Endodermal cell (in vitro differentiated cells): ENCODE measurements at places on chromosomes 11 and 22. TPM values are rescaled to one million over a fixed set of nuclear protein-coding genes. Genes with fewer than 3 reads are reported as not detected.
A peak's percentile ranks its signal among the peaks of the same experiment; 100 is the strongest.

Gene FREY1
- 1.1 TPM in 2 of 3 replicates, not detected in the other for total RNA-seq

Gene OSM
- total RNA-seq, result not detected in 2 replicates

Gene CTTN
- 232 to 306 TPM (median 283 TPM) in 3 replicates for total RNA-seq

- no peaks in the 10 kb centered on the region for H3K27me3 ChIP-seq
- H3K4me1 ChIP-seq, result no peaks in the 10 kb centered on the region
- H3K27ac ChIP-seq, result no peak overlapping the region
- H3K36me3 ChIP-seq, result peaks cover 3% of the 10 kb centered on the region
These were observed 198.4 kb downstream of the SBF2 start for GRCh38 chr11:10095412-10096208.

DNA sequence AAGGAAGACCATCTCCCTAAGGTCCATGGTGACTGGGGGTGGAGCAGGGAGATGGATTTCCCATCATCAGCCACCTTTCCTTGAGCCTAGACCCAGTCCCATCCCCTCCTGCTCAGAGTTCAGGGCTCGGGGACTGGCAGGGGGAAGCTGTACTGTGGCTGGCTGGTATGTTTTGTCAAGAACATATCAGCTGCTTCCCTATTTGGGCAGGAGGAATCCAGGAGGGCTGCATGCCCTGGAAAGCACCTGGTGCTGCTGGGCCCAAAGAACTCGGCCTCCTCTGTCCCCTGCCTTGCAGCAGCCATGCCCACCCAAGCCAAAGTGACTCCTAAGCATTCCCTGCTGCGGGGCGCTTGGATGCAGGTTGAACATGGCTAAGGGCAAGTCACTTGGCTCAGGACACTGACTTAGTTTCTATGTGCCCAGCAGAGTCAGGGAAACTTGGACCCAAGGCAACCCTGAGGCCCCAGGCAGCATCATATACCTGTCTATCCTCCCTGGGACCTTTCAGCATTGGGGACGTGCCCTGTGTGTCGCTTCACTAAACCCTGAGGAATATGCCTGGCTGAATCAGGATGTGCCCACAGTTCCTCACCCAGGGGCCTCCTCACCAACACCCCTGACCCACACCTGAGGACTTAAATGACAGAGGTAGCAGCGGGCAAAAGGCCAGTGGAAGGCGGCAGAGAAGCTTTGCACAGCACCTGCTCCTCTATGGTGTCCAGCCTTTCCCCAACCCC is 43.1 kb downstream of the BUD13 start:
- no peak overlapping the region for H3K4me3 ChIP-seq
- H3K27ac ChIP-seq, result no peak overlapping the region
- peak; percentile 29 for DNase-seq
- H3K36me3 ChIP-seq, result no peaks in the 10 kb centered on the region

DNA sequence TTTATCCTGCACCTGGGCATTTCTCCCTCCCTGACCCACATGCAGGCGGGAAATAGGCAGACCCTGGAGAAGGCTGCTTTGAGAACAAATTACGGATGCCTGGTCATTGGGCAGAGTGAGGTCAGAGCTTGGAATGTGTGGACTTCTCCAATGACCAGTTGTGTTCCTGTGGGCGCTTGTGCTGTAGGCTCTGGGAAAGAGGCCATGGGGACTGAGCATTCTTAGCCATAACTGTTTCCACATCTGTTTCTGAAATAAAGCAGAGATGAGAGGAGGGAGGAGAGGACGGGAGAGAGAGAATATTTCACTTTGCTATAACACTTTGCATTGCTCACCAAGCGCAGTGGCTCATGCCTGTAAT is 11.2 kb upstream of the TMEM184B start:
- DNase-seq, result no peak
- H3K27me3 ChIP-seq, result no peaks in the 10 kb centered on the region
- no peak overlapping the region for H3K4me3 ChIP-seq
- peaks cover 6% of the 10 kb centered on the region for H3K4me1 ChIP-seq
- peaks cover 5% of the 10 kb centered on the region for H3K36me3 ChIP-seq

DNA sequence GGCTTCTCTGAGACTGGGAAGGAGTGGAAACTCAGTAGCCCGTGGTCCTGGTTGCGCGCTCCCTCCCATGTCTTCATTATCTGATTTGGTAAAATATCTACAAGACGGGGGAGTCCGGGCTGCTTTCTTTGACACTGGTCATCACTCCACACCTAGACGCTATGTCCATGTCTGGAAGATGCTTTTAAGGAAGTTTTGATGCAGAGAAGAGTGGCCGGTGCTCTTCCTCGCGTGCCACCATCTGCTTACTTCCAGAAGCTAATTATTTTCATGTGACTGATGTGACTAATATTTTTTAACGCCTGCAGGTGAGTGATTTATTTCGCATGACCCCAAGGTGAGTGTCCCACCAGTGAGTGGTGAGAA is 339 bp upstream of the TRIM21 start:
- H3K27me3 ChIP-seq, result no peaks in the 10 kb centered on the region
- no peak for DNase-seq
- H3K36me3 ChIP-seq, result peaks cover 8% of the 10 kb centered on the region
- H3K4me1 ChIP-seq, result no peaks in the 10 kb centered on the region
- H3K27ac ChIP-seq, result no peak overlapping the region

DNA sequence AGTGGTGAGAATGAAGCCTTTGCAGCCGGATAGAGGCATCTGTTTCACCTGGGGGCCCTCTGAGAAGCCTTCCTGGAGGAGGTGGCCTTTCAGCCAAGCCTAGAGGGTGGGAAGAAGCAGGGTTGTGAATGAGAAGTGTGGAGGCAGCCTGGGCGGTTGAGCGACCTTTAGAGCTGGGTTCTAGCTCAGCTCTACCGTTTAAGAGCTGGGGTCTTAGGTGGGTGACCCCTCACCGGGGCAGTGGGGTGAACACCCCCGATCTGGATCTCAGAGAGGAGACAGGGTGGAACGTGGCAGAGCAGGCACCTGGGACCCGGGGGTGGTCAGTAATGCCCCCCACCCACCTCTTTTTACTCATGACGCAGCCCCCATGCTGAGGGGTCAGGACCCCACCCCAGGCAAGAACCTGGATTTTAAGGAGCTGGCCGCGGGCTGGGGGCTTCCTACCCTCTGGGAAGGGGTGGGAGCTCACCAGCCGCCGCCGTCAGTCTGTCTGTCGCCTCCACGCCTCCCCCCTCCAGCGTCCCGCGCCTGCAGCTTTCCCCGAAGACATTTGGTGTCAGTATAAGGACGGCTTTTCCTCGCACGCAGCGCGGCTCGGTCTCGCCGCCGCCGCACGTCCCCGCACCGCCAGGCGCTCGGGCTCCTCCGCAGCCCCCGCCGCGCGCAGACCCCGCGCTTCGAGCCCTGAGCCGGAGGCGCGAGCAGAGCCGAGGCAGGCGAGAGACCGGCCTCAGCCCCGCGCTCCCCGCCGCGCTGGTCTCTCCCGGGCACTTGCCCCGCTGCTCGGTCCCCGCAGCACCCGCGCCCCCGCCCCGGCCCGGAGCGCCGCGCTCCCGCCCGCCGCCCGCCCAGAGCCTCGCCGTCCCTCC is 13.3 kb upstream of the CACNA1I start:
- H3K4me1 ChIP-seq, result peaks cover 3% of the 10 kb centered on the region
- peak; percentile 66 for DNase-seq
- H3K4me3 ChIP-seq, result peak overlapping the region; percentile 56
- no peak overlapping the region for H3K27ac ChIP-seq
- no peaks in the 10 kb centered on the region for H3K36me3 ChIP-seq

DNA sequence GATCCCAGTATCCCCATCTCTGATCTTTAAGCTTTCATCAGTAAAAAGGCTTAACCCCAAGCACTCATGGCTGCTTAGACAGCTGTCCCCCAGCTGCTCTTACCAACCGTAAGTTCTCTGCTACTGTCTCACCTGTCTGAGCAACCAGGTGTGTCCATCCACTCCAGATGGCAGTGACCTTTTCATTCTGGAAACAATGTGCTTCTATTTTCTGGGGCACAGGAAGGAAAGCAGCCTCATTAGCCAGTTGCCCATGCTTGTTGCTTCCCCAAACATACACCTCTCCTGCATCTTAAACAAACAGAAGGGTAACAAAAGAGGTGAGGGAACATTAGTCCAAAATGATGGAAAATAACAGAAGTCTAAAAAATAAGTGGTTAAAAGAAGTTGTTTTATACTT is 24.4 kb downstream of the SERGEF start:
- H3K4me1 ChIP-seq, result no peaks in the 10 kb centered on the region
- peaks cover 10% of the 10 kb centered on the region for H3K36me3 ChIP-seq
- H3K27me3 ChIP-seq, result peaks cover 33% of the 10 kb centered on the region
- H3K27ac ChIP-seq, result no peak overlapping the region
- H3K4me3 ChIP-seq, result no peak overlapping the region
- DNase-seq, result no peak

- H3K4me3 ChIP-seq, result peak overlapping the region; percentile 55
- H3K36me3 ChIP-seq, result peaks cover 8% of the 10 kb centered on the region
- H3K27me3 ChIP-seq, result no peaks in the 10 kb centered on the region
- no peak for DNase-seq
- no peak overlapping the region for H3K27ac ChIP-seq
These were observed 693 bp upstream of the PRR14L start for GRCh38 chr22:31750365-31751284.

Gene UBQLNL
- 0.16 and 0.26 TPM in 2 replicates for total RNA-seq

- no peak overlapping the region for H3K4me3 ChIP-seq
- H3K36me3 ChIP-seq, result no peaks in the 10 kb centered on the region
- H3K27ac ChIP-seq, result no peak overlapping the region
These were observed 20.5 kb downstream of the TST start for GRCh38 chr22:36998620-36999351.

Gene TSPAN18
- total RNA-seq, result 22.3 and 28.7 TPM in 2 replicates

- no peaks in the 10 kb centered on the region for H3K4me1 ChIP-seq
- no peak overlapping the region for H3K4me3 ChIP-seq
- no peaks in the 10 kb centered on the region for H3K27me3 ChIP-seq
- H3K36me3 ChIP-seq, result peaks cover 2% of the 10 kb centered on the region
These were observed 72.8 kb upstream of the CLNS1A start for GRCh38 chr11:77710358-77710757.

Gene THOC5
- 51.3 to 62.2 TPM (median 61.1 TPM) in 3 replicates for total RNA-seq

- no peak overlapping the region for H3K4me3 ChIP-seq
- H3K36me3 ChIP-seq, result no peaks in the 10 kb centered on the region
- peak overlapping the region; percentile 83 for H3K27ac ChIP-seq
- H3K27me3 ChIP-seq, result no peaks in the 10 kb centered on the region
- DNase-seq, result no peak
These were observed 84.4 kb downstream of the CSTPP1 start for GRCh38 chr11:47020793-47021526.

Gene SCARF2
- 11.9 to 20.1 TPM (median 19.8 TPM) in 3 replicates for total RNA-seq

Gene TIMM8B
- 38.2 to 65.1 TPM (median 56.2 TPM) in 3 replicates for total RNA-seq

Gene OR51E1
- total RNA-seq, result not detected in 3 replicates

DNA sequence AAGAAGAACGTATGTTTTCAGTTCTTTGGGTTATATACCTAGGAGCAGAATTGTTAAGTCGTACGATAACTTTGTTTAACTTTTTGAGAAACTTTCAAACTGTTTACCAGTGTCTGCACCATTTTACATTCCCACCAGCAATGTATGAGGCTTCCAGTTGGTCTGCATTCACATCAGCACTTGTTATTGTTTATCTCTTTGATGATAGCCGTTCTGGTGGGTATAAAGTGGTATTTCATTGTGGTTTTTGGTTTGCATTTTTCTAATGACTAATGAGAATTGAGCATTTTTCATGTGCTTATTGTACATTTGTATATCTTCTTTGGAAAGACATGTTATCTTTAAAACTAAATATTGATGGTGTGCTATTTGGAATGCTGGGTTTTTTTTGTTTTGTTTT is 59.8 kb downstream of the KDM2A start:
- no peaks in the 10 kb centered on the region for H3K4me1 ChIP-seq
- no peaks in the 10 kb centered on the region for H3K27me3 ChIP-seq
- H3K27ac ChIP-seq, result no peak overlapping the region
- DNase-seq, result no peak
- H3K36me3 ChIP-seq, result peaks cover 45% of the 10 kb centered on the region

GRCh38 chr11:117171404-117172061 is 7.0 kb upstream of the SIDT2 start:
- no peak for DNase-seq
- H3K27ac ChIP-seq, result peak overlapping the region; percentile 4
- H3K4me1 ChIP-seq, result peaks cover 4% of the 10 kb centered on the region
- no peaks in the 10 kb centered on the region for H3K27me3 ChIP-seq

DNA sequence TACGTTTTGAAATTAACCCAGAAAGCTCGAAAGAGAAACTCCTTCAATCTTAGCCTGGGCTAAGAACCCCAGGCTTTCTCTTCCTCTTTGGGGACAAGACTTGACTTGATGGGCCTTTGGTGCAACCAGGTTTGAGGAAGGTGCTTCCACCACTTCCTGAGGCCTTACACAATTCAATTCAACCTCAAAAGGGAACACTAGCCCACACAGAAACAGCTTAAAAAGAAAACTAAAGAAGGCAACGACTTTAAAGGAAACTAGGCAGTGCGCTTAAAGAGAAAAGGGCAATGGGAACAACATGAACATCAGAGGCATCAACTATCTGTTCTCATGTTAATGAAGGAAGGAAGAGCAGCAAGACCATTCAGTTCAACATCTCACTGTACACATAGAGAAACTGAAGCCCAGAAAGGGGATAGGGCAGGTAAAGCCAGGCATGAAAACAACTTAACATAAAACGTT is 24.8 kb downstream of the PAK1 start:
- no peak overlapping the region for H3K4me3 ChIP-seq
- H3K27ac ChIP-seq, result no peak overlapping the region

GRCh38 chr22:33470456-33470855 is 412.3 kb upstream of the SYN3 start:
- no peaks in the 10 kb centered on the region for H3K36me3 ChIP-seq
- no peaks in the 10 kb centered on the region for H3K4me1 ChIP-seq
- no peak for DNase-seq
- H3K27me3 ChIP-seq, result no peaks in the 10 kb centered on the region

Gene UBE4A
- total RNA-seq, result 39.5 and 39.6 TPM in 2 replicates

DNA sequence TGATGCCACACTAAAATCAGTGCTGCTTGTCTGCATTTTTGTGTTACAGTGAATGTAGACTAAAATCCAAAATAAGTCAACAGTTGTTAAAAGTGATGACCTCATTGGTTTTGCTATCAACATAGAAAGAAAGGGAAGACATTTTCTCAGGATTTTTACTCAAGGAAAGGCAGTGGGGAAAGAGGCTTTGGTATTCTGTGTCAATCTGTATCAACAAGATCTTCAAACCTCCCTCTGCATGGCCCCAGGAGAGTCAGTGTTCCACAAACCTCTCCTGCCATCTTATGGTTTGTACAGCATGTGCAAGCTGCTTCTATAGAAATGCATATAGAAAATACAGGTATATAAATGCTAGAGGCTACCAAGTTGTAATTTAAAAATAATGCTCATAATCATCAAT is 13.8 kb upstream of the OR51M1 start:
- H3K36me3 ChIP-seq, result no peaks in the 10 kb centered on the region
- H3K27me3 ChIP-seq, result no peaks in the 10 kb centered on the region
- no peak for DNase-seq
- H3K4me3 ChIP-seq, result no peak overlapping the region

Gene GSTT2B
- total RNA-seq, result 3.7 and 6.0 TPM in 2 replicates

GRCh38 chr11:87006035-87006434 is 31.7 kb upstream of the TMEM135 start:
- no peak overlapping the region for H3K4me3 ChIP-seq
- no peaks in the 10 kb centered on the region for H3K36me3 ChIP-seq
- no peaks in the 10 kb centered on the region for H3K4me1 ChIP-seq
- no peaks in the 10 kb centered on the region for H3K27me3 ChIP-seq
- no peak for DNase-seq
- H3K27ac ChIP-seq, result no peak overlapping the region
